Activated CD4-positive, alpha-beta T cell treated with anti-CD3 and anti-CD28 coated beads, Interleukin-2, Interleukin-4, amounts not matched to agents 100 ng/mL and 50 ng/mL, durations not matched to agents 16 hours and 8 hours (primary cell): ENCODE measurements at places on chromosomes 1 and 21.

DNA sequence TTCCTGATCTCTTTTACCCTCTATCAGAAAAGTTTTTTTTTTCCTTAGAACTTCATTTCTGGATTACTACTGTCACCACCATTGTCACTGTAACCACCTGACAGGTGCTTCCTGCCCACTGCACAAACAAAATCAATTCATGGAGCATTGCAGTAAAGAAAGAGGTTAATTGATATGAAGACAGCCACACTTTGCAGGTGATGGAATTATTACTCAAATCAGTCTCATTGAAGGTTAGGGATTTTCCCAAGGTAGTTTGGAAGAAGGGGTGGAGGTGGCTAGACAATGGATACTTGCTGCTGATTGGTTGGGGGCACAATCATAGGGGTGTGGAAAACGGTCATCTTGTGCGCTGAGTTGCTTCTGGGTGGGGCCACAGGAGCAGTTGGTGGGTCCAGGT lies 230.8 kb upstream of the CACYBP start:
- no peak for DNase-seq

- no peak for DNase-seq
Observed at GRCh38 chr1:226902601-226903000, 32.2 kb downstream of the PSEN2 start.

DNA sequence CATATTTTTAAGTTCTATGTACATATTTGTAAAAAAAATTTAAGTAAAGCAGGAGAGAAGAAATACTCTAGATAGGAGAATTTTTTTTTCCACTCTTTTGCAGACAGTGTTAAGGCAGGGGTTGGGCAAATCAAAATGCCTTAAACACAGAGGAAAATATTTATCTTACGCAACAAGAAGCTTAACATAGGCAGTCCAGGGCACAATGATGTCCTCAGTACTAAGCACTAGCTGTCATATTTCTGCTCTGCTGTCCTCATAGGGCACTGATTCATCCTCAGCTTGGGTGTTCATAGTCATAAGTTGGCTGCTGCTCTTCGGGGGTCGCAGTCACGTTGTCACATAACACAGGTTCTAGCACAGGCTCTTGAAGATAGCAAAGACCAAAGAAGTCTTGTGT lies 247.4 kb downstream of the PTBP2 start:
- DNase-seq, result no peak

GRCh38 chr1:83701355-83701754 lies 297.6 kb downstream of the TTLL7 start:
- DNase-seq, result no peak

GRCh38 chr1:231041719-231042261 lies 1.7 kb upstream of the FAM89A start:
- DNase-seq, result no peak

DNA sequence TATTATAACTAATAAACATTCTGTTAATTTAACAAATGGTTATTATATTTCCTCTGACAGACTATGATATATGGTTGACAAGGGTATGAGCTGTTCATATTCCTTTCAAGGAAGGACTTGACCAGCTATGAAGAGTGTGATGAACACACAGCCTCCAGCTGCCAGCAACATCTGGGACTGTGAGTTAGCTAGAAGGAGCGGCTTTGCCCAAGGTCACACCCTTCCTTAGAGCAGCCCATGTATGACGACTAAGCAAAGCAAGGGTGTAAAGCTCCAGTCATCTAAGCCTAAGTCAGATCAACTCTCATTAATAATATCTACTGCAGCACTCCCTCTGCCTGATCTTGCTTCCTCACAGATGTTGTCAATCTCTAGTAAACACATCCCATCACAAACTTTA lies 355.4 kb downstream of the PLPP3 start:
- DNase-seq, result no peak

GRCh38 chr1:10760566-10761502 lies 35.6 kb downstream of the CASZ1 start:
- DNase-seq, result no peak

DNA sequence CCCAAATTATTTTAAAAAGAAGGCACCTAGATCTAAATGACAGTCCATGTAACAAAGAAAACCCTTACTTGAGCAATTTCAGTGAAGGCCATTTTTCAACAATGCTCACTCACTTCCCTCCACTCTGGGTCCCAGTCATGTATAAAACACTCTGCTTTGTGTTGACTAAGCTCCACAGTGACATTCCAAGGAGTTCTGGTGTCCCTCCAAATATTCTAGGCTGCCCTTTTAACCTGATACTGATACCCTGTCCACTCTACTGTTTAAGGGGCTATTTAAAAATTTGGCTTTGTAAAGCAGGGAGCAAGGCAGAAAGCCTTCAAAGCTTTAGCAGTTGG lies 73.6 kb downstream of the GNG12 start:
- DNase-seq, result no peak

DNA sequence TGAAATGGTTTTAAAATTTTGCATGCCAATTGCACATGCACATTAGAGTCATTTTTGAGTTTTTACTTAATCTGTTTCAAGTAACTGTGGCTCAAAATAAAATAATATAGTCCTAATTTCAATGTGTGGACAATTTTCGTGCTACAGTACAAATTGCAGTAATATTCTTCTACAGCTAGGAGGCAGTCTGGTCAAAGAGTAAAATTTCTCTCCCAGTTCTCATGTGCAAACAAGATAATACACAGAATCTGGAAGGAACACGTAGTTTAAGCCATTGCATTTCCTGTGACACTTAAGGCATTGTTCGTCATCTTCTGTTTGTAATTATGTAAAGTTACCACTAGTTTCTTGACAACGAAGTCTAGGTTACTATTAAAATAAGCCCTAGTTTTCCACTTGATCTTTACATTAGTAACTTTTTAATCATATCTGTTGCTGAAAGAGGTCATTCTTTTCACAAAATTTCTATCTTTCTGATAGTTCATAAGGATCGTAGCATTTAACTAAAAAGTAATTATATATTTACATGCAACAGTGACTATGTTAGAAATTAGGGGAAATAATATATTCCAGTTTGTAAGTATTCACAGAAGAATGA lies 28.9 kb downstream of the ODR4 start:
- DNase-seq, result peak; percentile 59

DNA sequence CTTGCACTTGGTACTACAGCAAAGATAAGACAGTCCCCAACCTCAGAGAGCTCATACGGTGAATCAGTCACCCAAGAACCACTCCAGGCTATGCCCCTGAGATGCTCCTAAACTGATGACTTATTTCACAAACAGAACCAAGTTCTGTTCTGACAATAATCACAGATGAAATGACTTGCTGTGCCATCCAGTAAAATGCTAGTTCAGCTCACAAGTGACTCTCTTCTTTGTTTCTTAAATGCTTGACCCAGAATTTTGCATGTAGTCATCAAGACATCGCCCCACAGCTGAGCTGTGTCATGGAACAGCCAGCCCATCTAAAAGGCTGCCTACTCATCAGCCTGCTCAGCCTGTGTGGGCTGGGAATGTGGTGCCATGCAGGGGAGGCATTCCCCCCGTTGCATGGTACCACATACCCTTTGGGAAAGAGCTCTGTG lies 6.1 kb upstream of the SLC19A2 start:
- peak; percentile 88 for DNase-seq

GRCh38 chr1:2255420-2256369 lies 27.6 kb downstream of the SKI start:
- DNase-seq, result peak; percentile 85

GRCh38 chr1:183914276-183914675 lies 109.4 kb downstream of the RGL1 start:
- DNase-seq, result no peak

- DNase-seq, result no peak
Observed at GRCh38 chr1:178143730-178144690, 50.1 kb downstream of the RASAL2 start.

GRCh38 chr1:34885405-34886247 lies 26.1 kb upstream of the SMIM12 start:
- peak; percentile 49 for DNase-seq

DNA sequence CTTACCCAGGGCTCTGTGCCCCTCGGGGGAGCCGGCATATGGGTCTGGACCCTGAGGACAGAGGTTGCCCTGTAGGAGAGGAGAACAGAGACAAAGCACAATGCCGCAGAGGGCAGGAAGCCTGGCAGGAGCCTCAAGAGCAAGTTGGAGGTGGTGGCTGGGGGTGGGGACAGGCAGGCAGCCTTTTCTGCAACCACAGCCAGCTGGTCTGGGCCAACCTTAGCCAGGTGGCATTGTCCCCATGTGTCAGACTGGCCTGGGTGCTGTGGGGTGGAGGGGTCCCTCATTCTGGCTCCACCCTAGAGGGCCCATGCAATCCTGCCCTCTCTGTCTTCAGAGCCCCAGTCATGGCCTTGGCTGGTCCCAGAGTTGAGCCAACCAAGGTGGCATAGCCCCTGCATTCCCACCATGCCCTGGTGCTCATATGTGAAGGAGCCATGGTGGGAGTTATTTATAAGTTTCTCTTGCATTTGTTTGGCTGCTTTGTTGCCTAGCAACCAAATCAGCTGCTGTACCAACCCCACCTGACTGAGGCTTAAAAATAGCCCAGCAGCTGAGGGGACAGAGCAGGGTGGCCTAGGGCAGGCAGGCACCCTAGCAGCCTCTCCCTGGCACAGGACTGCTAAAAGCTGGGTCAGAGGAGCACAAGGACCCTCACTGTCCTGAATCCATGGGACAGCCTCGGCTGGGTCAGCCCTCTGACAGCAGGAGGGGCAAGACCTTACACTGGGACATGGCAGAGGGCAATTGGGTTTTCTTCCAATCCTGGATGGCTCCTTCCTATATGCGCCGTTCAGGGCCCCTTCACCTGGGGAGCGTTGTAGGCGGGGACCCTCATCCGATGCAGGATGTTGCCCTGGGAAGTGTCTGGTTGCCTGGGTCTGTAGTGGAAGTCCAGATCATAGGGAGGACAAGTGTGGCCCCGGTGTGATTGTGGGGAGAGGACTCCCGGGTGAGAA lies 19.5 kb downstream of the MAP7D1 start:
- no peak for DNase-seq

- DNase-seq, result no peak
Observed at GRCh38 chr21:15943009-15943666, 213.4 kb downstream of the USP25 start.

- DNase-seq, result no peak
Observed at GRCh38 chr1:42974767-42975437, 16.2 kb upstream of the SLC2A1 start.

- no peak for DNase-seq
Observed at GRCh38 chr1:224082146-224082545, 31.8 kb upstream of the FBXO28 start.
